ENCODE measurements at places on chromosomes 12 and 14.

DNA sequence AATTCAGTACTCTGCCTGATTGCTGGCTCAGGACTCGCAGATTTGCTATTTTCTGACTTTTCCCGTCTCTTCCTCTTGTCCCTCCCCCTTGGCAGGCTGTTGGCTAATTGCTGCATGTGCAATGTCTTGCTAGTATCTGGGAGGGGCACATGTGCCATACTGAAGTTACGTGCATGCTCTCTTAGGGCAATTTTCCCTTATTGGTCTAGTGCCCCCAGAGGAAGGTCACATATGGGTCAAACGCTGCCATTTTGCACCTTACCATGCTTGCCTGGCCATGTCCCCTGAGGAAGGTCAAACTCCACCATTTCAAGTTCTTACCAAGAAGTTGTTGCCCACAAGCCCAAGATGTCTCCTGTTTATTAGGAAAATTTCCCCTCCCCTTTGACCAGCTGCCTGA, 13.9 kb upstream of the ERC1 start:
- no peak for DNase-seq

GRCh38 chr12:27821259-27821973, 41.4 kb upstream of the MANSC4 start:
- DNase-seq: peak; percentile 97

- DNase-seq: no peak
These were observed 31.8 kb downstream of the PKP2 start for GRCh38 chr12:32864731-32865130.

GRCh38 chr12:57604992-57605810, 577 bp downstream of the DTX3 start:
- DNase-seq: no peak

GRCh38 chr12:113332688-113333417, 2.1 kb downstream of the SLC8B1 start:
- no peak for DNase-seq

- DNase-seq: peak; percentile 93
These were observed 27.1 kb upstream of the CDK17 start for GRCh38 chr12:96427269-96427729.

- no peak for DNase-seq
These were observed 1029.2 kb upstream of the SEL1L start for GRCh38 chr14:82562881-82563280.

DNA sequence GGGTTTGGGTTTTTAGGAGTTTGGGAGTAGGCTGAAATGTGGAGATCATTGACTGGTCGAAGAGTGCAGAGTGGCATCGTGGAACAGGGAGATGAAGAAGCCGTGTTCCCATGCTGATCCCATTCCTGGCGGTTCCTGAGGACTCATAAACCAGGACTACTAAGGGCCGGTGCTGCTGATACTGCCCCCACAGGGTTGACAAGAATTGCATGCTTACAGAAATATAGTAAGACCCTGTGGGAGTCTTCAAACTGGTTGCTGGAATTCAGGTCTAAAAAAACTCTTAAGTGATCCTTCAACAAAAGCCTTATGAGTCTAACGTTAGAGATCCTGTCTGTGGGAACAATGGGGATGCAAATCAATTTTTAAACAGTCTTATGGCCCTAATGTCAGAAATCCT, 64.0 kb upstream of the ARHGAP5 start:
- DNase-seq: no peak

- peak; percentile 96 for DNase-seq
These were observed 92.8 kb upstream of the TMTC2 start for GRCh38 chr12:82593901-82594396.

GRCh38 chr14:104754213-104754851, 1.4 kb downstream of the SIVA1 start:
- DNase-seq: no peak

Data from NCI-H2171 (cell line).